ENCODE measurements at places on chromosomes 3 and 15.

GRCh38 chr3:25751725-25752124 lies 31.5 kb downstream of the NGLY1 start:
- DNase-seq, result no peak

GRCh38 chr15:91712286-91712685 lies 141.2 kb upstream of the SLCO3A1 start:
- no peak for DNase-seq

DNA sequence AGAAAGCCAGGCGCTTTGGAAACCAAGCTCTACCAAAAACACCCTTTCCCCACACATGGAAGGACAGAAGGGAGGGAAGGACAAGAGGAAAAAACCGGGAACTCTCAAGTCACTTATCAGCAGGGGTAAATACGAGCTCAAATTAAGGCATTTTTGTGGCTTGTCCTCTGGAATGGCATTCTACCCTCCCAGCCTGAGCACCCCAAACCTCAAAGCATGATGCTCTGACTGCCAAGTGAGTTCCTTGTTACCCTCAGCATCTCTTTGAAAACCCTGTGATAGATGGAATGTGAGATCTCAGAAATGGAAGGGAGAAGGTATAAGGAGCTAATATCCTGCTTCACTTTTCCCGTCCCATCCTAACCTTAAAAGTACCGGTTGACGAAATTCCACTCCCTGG lies 8.1 kb upstream of the CSPG5 start:
- no peak for DNase-seq

DNA sequence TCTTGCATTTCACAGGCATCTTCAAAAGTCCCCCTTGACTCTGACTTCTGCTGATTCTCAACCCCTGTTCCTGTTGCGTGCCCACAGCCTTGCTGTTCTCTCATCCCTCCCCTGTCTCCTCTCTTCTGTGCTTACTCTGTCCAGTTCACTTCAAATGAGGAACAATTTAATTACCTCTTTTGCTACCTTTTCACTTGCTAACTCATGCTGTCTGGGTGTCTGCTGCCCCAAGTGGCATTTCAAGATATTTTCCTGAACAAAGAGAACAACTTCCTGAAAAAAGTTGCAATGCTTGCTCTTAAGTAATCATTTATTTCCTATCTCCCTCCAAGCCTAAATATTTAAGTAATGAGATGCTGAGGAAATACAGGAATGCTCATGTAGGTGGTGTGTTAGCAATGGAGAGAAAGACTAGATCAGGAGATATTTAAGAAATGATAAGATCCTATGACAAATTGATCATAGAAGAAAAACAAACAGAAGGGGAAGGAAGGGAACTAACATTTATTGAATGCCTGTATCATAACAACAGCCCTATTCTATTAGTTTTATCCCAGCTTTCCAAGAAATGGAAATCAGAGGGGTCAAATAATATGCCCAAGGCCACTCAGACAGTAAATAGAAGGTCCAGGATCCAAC lies 42.2 kb downstream of the SV2B start:
- no peak for DNase-seq

GRCh38 chr3:72116226-72116625 lies 331.3 kb upstream of the PROK2 start:
- DNase-seq, result no peak

DNA sequence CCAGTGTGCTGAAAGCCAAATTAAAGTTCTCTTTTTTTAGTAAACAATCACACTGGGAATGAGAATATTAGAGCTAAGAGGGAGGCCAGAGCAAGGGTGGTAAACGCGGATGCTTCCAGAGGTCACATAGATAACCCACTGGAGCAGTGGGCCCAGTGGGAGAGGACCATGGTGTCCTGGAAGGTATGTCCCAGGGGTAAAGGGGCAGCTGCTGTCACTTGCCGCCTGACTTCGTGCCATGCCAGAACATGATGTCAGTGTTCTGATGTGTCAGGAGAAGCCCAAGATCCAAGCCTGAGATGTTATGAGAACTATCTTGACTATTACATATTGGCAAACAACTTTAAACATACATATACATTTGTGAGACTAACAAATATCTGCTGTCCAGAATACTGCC lies 211.9 kb upstream of the IL12A start:
- DNase-seq, result no peak

DNA sequence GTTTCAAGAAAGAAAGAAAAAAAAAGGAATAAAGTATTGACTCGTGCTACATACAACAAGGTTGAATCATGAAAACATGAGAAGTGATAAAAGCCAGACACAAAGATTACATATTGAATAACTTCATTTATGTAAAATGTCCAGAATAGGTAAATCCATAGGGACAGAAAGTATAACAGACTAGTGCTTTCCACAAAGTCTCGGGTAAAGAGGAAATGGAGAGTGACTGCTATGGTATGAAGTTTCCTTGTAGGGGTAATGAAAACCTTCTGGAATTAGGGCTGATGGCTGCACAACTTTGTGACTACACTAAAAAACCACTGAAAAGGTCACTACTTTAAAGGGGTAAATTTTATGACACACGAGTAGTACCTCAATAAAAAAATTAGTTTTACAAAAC lies 13.0 kb downstream of the LRRFIP2 start:
- no peak for DNase-seq

- no peak for DNase-seq
Measured at GRCh38 chr3:9402410-9403228, 5.2 kb downstream of the SETD5 start.

DNA sequence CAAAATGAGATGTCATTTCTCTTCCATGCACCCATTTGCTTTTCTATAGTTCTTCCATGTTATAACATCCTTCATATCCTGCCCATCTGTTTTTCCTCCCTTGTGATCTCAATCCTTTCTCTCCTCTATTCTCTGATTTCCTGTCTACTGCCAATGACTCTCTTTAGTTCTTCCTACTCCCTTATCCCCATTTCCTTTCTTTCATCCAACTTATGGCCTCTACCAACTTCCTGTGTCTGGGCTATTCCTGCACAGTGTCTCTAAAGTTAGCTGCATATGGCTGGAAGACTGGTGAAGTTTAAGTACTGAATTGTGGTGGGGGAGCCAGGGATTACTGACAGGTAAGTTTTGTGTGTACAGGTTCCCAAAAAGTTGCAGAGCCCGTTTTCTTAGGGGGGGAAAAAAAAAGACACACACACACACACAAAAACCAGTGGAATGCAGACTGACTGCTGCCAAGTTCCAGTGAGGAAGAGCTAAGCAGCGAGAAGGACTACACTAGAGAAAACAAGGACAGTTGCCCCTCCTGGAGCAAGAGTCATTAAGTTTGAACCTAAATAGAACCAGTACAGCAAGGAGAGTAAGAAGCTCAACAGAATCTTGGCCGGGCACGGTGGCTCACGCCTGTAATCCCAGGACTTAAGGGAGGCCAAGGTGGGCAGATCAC lies 28.8 kb downstream of the XRN1 start:
- DNase-seq, result no peak

DNA sequence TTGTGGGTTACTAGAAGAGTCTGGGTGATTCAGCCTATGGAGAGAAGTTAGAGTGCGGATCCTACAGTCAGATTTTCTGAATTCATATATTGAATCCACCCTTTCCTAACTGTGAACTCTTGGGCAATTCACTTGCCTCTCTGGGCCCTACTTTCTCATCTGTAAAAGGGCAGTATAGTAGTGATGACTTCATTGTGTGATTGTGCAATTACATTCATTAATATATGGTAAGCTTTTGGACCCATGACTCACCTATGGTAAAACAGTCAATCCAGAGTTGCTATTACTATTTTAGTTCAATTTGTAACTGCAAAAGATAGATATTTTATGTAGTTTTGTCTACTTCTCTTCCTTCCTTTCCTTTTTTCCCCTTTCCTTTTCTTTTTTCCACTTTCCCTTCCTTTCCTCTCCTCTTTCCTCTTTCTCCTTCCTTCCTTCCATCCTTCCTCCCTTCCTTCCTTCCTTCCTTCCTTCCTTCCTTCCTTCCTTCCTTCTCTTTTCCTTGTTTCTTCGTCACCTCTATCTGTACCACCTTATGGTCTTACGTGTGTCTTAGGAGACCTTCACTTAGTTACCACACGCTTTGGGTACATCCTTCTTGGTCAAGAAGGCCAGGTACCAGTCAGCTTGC lies 37.0 kb downstream of the GMNC start:
- no peak for DNase-seq

DNA sequence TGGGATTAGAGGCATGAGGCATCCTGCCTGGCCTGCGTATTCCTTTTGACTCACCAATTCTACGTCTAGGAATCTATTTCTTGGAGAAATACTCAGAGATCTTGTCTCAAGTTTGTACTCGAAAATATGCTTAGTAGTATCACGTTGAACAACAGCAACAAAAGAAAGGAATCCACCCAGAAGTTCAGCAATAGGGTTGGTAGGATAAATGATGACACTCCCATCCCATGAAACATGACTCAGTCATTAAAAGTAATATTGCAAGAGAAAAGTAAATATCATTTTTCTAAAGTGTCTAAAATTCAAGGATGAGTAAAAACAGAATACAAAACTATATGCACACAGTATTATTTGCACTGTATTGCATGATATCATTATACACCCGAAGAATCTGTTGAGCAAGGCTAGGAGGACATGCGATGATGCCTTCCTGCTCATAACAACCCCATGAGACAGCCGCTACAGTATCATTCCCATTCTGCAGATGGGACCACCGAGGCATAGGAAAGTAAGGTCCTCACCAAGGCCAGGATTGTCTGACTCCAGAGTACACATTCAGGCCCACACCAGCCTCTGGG lies 61.5 kb downstream of the SLC6A1 start:
- no peak for DNase-seq

Measured in omental fat pad (tissue), 4 donors.